ENCODE measurements at places on chromosomes 3 and 15.

- no peak for DNase-seq
These were observed 227.7 kb upstream of the CD96 start for GRCh38 chr3:111314181-111314873.

DNA sequence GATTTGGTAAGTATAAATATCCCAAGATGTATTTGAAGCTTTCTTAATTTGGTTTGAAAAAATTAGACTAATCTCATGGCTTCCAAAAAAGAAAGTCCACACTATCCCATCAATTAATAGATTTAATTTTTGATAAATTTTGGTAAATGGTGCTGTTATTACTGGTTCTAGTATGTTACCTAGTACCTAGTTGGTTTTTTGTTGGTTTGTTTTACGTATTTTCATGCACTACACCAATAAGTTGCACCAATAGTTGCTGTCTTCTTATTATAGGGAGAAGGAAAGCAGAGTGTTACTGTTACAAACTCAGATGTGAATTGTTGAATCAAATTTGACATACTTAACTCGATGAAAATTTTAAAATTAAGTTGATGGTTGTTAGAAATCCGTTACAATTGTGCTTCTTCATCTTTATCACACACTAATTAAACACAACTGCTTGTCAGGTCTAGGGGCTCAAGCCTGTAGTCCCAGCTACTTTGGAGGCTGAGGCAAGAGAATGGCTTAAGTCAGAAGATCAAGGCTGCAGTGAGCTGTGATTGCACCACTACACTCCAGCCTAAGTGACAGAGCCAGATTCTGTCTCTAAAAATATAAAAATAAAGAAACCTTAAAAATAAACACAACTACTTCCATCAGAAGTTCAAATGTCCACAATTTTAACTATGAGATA lies 23.1 kb upstream of the MBNL1 start:
- DNase-seq: peak; percentile 54

DNA sequence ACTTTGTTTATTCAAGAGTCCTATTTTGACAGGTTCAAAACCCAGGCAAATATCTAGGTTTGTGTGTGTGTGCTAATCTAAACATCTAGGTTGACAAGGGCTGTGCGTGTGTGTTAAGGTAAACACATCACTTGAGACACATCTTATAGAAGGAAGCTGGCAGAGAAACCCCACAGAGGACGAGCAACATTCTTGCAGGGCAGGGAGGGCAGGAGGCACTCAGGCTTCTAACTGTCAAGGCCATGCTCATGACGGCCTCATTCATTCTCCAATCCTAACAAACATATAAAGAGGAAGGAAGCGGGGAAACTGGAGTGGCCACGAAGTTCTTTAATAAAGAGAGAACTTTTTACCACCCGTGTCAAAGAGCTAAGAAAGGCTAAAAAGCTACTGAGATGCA lies 43.4 kb downstream of the SLCO2A1 start:
- no peak for DNase-seq

- no peak for DNase-seq
These were observed 248.1 kb downstream of the KLF13 start for GRCh38 chr15:31574766-31575165.

- DNase-seq: no peak
These were observed 142.7 kb upstream of the ATP11B start for GRCh38 chr3:182650568-182651128.

- no peak for DNase-seq
These were observed 8.6 kb upstream of the CYFIP1 start for GRCh38 chr15:22988811-22989210.

DNA sequence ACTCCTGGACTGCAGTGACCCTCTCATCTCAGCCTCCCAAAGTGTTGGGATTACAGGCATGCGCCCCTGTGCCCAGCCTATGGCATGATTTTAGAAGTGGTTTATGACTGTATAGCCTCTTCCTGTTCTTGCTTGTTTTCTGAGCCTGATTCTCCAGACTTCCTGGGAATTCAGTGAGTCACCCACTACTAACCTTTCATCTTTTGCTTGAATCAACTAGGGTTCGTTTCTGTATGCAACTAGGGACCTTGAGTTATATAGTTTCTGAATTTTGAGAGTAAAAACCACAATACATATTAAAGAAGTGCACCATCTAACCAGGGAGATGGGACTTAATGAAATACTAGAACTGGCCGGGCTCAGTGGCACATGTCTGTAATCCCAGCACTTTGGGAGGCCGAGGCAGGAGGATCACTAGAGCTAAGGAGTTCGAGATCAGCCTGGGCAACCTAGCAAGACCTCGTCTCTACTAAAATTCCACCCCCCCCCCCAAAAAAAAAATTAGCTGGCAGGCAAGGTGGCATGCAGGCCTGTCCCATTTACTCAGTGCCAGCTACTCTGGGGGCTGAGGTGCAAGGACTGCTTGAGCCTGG lies 76.0 kb downstream of the ZNF609 start:
- DNase-seq: peak; percentile 45

GRCh38 chr15:67196222-67196621 lies 58.2 kb downstream of the AAGAB start:
- no peak for DNase-seq
